ENCODE measurements at places on chromosomes 1 and 21. TPM values are rescaled to one million over a fixed set of nuclear protein-coding genes. Genes with fewer than 3 reads are reported as not detected.

DNA sequence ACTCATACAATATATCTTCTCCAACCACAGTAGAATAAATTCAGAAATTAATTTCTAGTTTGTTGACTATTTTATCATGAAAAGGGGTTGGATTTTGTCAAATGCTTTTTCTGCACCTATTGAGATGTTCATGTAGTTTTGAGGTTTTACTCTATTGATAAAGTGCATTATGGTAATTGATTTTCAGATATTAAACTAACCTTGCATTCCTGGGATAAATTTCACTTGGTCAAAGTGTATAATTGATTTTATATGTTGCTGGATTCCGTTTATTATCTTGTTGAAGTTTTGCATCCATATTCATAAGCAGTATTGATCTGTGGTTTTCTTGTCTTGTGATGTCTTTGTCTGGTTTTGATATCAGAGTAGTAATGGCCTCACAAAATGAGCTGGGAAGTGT, 34.4 kb upstream of the HYI start:
- no peak for DNase-seq

DNA sequence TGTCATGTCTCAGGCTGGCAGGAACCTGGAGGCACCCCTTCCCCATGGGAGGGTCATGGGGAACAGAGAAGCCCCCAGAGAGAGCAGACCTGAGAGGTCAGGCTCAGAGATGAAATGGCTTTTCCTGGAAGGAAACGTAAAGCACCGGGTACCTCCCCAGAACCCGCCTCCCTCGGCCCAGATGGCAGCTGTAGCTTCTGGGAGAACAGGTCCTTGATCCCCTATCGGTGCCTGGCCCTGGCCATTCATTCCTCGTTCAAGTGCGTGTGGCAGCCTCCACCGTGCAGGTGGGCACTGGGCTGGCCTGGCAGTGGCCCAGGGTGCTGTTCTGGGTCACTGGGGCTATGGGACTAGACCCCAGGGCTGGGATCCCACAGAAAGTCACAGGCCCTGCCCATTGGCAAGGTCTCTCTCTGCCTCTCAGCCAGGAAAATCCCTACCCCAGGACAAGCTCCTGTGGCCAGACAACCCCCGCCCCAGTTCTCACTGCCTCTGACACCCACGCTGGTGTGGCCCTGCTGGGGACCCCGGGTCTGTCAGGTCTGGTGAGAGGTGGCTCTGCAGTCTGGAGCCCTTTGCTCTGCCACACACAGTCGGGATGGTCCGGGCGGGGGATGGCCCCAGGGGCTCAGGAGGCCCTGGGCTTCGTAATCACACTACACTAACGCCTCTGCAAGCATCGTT, 183.2 kb upstream of the VAMP3 start:
- no peak for DNase-seq

DNA sequence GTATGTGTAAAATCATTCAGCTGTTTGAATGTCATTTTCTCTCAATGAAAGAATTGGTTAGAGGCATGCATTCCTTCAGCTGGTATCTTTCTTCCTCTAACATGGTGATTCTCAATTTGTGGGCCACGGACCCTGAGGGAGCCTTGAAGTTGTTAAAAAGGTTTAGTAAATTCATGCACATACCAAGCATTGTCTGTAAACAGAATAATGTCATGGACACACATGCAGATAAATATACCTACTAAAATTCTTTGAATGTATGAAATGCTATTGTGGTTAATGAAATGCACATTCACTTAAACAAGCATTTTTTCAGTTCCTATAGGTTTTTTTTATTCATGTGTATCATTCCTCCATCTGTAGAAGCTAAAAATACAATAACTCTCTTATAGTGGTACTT, 65.4 kb downstream of the PBX1 start:
- no peak for DNase-seq

Gene TCEA3
- 0.27 TPM for total RNA-seq

GRCh38 chr1:223775054-223775453, 62.7 kb downstream of the CAPN2 start:
- DNase-seq = no peak

DNA sequence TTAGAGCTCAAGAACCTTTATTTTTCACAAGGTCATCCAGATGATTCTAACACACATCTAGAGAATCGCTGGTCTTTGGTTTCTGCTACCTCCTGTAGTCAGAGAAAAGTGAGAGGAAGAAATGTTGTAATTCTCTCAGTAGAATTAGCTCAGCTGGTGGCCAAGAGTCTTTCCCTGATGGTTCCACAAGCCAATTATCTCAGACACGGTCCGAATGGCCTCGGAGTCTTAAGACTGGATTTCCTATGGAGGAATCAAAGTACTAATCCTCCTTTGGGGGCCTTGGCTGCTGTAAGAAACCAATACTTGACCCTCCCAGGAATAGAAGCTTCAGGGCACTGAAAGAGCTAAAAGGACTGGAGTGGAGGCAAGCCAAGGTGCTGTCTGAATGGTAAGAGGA, 1.8 kb downstream of the TMEM81 start:
- DNase-seq = no peak

Gene CDA
- 0.35 TPM for total RNA-seq

DNA sequence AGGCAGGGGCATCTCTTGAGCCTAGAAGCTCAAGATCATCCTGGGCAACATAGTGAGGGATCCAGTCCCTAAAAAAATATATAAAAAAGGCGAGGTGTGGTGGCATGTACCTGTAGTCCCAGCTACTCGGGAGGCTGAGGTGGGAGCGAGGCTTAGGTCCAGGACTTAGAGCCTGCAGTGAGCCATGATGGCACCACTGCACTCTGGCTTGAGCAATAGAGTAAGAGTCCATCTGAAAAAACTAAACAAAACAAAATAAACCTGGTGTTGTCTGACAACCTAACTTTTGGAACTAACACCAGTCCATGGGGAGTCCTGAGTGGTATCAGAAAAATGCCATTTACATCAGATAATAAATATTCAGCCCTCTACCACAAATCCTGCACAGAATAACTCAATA, 110.1 kb upstream of the NRIP1 start:
- DNase-seq = no peak

GRCh38 chr21:21002153-21002552, 3.9 kb downstream of the NCAM2 start:
- DNase-seq = no peak

Data from NCI-H460 (cell line).